ENCODE measurements at places on chromosomes 7 and 10. TPM values are rescaled to one million over a fixed set of nuclear protein-coding genes. Genes with fewer than 3 reads are reported as not detected.

The MRC1 gene
- 0.14 TPM for total RNA-seq

The FGL2 gene
- 0.66 TPM for total RNA-seq

The NEUROG3 gene
- not detected for total RNA-seq

The CTBP2 gene
- total RNA-seq, result 75.1 TPM

The ABCA13 gene
- total RNA-seq, result not detected

The KCNH2 gene
- total RNA-seq, result 0.27 TPM

The HHEX gene
- total RNA-seq, result 21.6 TPM

The HYAL4 gene
- total RNA-seq, result not detected

The RPEL1 gene
- total RNA-seq, result 0.17 TPM

The PAX2 gene
- not detected for total RNA-seq

The ANXA8L1 gene
- not detected for total RNA-seq

The CLDN12 gene
- 45.3 TPM for total RNA-seq

The EGFR gene
- 25.1 TPM for total RNA-seq

The LIPN gene
- not detected for total RNA-seq

The PCGF5 gene
- 49.5 TPM for total RNA-seq

The CPXM2 gene
- total RNA-seq, result not detected

The AKR1C2 gene
- 823 TPM for total RNA-seq

The KEL gene
- 0.59 TPM for total RNA-seq

The SLC37A3 gene
- 34.4 TPM for total RNA-seq

The TMEM225B gene
- 1.1 TPM for total RNA-seq

The NPTX2 gene
- total RNA-seq, result 2.0 TPM

The STEAP4 gene
- total RNA-seq, result 0.10 TPM

The SUV39H2 gene
- total RNA-seq, result 16.3 TPM

The HPSE2 gene
- total RNA-seq, result not detected

The PILRA gene
- total RNA-seq, result 0.40 TPM

The ZNF365 gene
- total RNA-seq, result 4.2 TPM

The HSPA12A gene
- 10.6 TPM for total RNA-seq

The ICA1 gene
- total RNA-seq, result 17.1 TPM

The SFRP5 gene
- total RNA-seq, result not detected

The TMEM196 gene
- not detected for total RNA-seq

The PAX4 gene
- not detected for total RNA-seq

The PITRM1 gene
- total RNA-seq, result 52.0 TPM

The RGR gene
- not detected for total RNA-seq

The OPN4 gene
- total RNA-seq, result not detected

The GRID2IP gene
- not detected for total RNA-seq

The PNLIPRP1 gene
- not detected for total RNA-seq

The VAX1 gene
- total RNA-seq, result 0.25 TPM

The ZNF425 gene
- total RNA-seq, result 0.87 TPM

The KAZALD1 gene
- total RNA-seq, result 36.1 TPM

The ZC3HAV1L gene
- total RNA-seq, result 11.4 TPM

The ELFN1 gene
- total RNA-seq, result 1.3 TPM

The PODXL gene
- total RNA-seq, result 2.3 TPM

The ST8SIA6 gene
- total RNA-seq, result 0.57 TPM

The NUB1 gene
- 83.1 TPM for total RNA-seq

The SLC25A13 gene
- 39.2 TPM for total RNA-seq

The THSD7A gene
- total RNA-seq, result 5.7 TPM

The JCAD gene
- 19.1 TPM for total RNA-seq

The TRIP6 gene
- 75.8 TPM for total RNA-seq

The PON3 gene
- 0.77 TPM for total RNA-seq

The ARHGEF35 gene
- total RNA-seq, result 0.84 TPM

All from NCI-H460 (cell line).